Neural progenitor cell (in vitro differentiated cells): ENCODE measurements at places on chromosomes 1 and 21.
A peak's percentile ranks its signal among the peaks of the same experiment; 100 is the strongest.

- DNase-seq, result no peak
Observed at GRCh38 chr21:23876925-23877558, 1730.2 kb downstream of the MRPL39 start.

DNA sequence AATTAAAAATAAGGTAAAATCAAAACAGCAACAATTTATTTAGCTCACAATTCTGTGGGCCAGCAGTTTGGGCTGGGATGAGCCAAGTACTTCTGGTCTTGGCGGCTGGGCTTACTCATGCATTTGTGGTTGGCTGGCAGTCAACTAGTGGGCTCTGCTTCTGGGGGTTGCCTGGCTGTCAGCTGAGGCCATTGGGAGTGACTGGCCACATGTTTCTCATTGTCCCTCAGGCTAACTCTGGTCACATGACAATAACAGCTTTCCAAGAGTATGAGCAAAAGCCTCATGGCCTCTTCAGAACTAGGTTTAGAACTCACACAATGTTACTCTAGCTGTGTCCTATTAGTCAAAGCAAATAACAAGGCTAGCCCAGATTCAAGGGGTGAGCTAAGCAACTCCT is 15.6 kb upstream of the CHIA start:
- DNase-seq, result no peak

DNA sequence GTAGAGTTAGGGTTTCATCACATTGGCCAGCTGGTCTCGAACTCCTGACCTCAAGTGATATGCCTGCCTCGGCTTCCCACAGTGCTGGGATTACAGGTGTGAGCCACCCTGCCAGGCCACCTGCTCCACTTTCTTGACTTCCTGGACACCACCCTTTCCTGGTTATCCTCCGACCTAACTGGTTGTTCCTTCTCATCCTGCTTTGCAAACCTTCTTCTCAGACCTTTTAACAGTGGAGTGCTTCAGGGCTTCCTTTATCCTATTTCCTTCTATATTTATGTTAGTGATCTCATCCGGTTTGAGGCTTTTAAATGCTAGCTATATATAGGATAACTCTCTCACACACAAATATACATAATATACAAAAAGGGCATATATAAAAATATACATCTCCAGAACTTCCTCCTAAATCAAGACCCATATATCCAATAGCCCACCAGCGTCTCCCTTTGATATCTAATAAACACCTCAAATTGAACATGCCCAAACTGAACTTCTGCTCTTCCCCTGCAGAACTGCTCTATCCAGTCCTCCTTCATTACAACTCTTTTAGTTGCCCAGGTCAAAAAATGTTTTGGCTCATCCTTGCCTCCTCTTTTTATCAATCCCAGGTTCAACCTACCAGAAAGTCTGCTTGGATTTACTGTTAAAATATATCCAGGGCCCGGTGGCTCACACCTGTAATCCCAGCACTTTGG is 19.5 kb upstream of the UQCRHL start:
- no peak for DNase-seq

GRCh38 chr1:91402023-91402422 is 2.6 kb downstream of the HFM1 start:
- DNase-seq, result no peak

DNA sequence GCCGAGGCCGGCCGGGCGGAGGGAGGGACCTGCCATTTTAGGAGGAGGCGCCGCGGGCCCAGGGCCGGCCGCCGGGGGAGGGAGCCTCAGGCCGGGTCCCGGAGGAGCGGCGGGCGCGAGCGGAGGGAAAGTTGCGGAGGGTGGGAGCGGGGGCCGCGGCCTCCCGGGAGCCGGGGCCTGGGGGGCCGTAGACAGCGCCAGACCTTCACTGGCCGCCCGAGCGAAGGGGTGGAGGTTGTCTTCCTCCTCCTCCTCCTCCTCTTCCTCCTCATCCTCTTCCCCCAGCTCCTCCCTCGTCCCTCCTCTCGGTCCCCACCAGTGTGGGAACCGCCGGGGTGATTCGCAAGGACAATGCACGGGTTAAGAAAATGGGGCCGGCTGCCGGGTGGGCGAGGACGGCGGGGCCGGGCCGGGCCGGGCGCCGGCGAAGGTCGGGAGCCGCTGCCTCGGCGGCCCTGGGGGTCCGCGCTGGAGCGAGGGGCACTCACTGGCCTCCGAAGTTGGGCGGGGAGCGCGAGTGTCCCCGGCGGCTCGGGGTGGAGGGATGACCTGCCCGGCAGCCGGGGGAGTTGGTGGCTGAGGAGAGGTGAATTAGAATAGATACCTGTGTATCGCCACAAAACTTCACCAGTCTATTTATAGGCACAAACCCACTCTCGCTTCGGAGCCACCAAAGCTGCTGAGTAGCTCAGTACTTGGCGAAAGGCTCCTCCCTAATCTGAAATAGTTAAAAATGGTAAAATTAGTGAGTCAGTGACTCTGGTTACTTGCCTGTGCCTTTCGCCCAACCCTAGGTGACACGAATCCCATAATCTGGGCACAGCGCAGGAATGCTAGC is 1.3 kb downstream of the DYRK1A start:
- DNase-seq, result peak; percentile 44

DNA sequence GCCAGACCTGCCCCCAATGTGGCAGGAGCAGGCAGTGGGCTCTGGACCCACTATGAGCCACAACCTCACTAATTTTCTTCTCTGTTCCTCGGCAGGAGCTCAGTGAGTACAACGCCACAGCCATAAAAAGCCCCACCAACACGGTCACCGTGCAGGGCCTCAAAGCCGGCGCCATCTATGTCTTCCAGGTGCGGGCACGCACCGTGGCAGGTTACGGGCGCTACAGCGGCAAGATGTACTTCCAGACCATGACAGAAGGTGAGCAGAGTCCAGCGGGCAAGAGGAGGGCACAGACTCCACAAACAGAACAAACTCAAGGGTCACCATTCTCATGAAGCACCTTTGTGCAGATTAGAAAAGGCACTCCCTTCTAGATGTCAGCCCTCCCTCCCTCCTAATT is 79.9 kb downstream of the LACTBL1 start:
- DNase-seq, result no peak

GRCh38 chr1:231183639-231184590 is 22.1 kb downstream of the TRIM67 start:
- peak; percentile 85 for DNase-seq

DNA sequence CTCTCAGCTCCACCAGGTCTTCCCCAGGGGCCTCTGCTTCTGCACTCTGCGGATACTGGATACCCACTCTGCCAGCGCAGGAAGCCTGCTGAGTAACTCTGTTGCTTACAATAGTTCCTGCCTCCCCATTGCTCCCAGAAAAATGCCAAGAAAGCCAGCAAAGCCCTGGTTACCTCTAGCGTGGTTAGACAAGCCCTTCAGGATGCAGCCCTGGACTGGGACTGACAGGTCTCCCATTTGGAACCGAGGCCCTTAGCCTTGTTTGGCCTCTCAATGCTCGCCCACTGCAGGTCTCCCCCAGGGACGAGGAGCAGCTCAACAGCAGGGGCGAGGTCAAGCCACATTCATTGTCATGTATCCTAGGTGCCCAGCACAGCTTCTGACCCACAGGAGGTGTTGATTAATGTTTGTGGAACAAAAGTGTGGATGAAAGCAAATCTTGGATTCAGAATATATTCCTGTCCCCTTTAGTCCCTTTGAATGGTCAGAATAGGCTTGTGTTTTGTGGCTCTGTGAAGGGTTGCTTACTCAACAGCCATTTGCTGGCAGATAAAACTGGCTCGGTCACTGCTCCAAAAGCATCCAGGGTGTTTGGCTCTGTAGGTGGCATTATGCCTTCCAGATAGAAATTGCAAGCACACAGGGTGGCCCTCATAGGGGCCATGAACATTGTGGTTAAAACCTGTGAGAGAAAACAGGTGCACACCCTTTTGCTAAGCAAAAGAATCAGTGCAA is 58.9 kb downstream of the C1orf198 start:
- DNase-seq, result no peak

- no peak for DNase-seq
Observed at GRCh38 chr1:23801338-23801748, 789 bp upstream of the GALE start.

GRCh38 chr1:204089044-204089751 is 16.3 kb downstream of the SOX13 start:
- no peak for DNase-seq

- no peak for DNase-seq
Observed at GRCh38 chr1:58584082-58584895, 7.2 kb upstream of the TACSTD2 start.
